Common myeloid progenitor, CD34-positive (primary cell): ENCODE measurements at places on chromosomes 12 and 14.

DNA sequence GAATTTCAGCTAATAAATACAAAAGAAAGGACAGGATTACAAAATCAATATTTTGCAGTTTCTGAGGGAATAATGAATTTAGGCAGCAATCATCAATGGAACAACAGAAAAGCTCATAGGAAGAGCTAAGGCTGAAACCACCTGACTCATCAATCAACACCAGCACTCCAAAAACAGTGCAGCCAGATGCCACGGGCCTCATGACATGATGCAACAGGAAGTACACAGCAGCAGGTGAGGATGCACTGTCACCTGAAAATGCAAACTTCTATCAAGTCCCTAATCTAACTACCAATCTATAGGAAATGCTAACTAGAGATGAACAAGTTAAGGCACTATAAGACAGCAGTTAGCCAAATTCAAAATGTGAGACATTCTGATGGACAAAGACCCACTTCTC, 21.7 kb downstream of the GNS start:
- DNase-seq, result no peak

- peak; percentile 46 for DNase-seq
Measured at GRCh38 chr12:96210376-96211055, 16.3 kb downstream of the ELK3 start.

GRCh38 chr12:21001778-21002177, 129.2 kb upstream of the SLCO1B1 start:
- DNase-seq, result no peak

- DNase-seq, result no peak
Measured at GRCh38 chr14:96752125-96752524, 45.1 kb upstream of the VRK1 start.

DNA sequence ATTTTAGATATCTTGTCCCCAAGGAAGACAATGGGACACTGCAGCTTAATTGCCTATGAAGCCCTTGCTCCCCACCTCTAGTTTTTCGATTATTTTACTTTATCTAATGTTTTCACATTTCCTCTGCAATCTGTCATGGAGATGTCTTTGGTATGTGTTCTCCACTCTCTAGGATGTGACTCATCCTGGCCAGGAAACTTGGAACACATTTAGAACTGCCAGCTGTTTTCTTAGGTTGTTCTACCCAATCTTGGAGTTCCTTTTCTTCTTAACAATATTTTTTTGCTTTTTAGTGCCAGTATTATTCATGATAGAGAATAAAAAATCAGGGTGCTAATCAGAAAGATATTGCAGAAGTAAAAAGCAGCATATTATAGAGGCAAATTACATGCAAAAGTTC, 101.7 kb upstream of the CLEC14A start:
- DNase-seq, result no peak

GRCh38 chr14:102731871-102732800, 45.1 kb upstream of the TRAF3 start:
- DNase-seq, result no peak

DNA sequence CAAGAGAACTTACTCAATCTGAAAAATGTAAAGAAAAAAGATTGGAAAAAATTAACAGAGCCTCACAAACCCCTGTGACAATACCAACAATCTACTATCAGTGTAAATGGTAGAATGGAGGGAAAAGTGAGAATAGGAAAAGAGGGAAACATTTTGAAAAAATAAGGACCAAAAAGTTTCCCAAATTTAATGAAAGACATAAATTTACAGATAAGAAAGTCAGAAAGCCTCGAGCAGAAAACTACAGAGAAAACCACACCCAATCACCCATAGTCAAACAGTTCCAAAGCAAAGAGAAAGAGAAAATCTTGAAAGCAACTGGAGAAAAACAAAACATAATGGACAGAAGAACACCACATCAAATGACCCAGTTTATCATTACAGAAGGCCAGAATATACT, 142.7 kb upstream of the DIO3 start:
- no peak for DNase-seq
